Stimulated activated CD4-positive, alpha-beta T cell treated with anti-CD3 and anti-CD28 coated beads, Interleukin-4, amount 100 ng/mL, for 24 hours (primary cell): ENCODE measurements at places on chromosomes 13 and 19.

DNA sequence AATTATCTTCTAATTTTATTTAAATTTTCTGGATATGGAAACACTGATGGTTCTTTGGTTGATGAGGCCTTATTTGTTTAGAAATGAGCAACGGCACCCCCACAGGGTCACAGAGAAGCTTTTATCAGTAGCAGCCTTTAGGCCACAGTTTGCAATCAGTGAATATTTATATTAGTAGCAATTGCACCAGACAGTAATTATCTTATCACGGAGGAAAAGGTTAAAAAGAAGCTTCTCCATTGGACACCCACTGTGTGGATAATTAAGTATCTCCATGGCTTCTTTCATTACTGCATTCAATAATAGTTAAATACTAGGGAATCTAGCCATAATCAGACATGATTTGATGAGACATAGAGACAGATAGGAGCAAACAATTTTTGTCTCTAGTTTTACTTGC lies 2099.2 kb upstream of the PCDH20 start:
- DNase-seq = no peak

DNA sequence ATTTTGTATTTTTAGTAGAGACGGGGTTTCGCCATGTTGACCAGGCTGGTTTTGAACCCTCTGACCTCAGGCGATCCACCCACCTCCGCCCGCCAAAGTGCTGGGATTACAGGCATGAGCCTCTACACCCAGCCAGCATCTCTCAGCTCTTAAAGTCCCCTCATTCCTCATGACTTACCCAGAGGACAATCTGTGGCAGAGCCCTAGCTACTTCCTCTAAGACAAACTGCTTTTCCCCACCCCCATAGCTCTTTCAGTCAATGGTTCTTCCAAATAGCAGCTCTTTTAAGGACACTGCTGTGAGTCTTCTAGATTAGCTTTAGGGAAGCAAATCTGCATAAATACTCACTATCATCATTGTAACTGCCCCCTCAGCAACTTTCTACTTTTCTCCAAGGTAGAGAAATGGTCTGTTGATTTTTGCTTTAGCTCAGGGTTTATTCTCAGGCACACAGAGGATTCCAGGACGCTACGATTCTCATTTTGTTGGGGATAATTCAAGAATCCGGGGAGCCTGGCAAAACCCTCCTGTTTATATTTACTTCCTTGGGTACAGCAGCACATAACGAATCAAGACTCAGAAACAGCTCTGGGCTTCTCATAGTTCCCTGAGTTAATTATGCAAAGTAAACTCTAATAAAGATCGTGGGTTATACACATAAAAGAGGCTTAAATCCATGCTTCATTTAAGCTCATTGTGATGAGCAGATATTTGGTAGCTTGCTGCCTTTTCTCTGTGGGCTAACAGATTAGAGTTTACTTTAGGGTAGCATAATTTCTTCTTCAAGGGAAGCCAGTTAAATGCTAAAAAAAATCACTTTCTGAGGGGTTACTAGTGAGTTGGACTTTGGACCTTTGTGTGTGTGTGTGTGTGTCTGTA lies 357.4 kb downstream of the TDRD3 start:
- DNase-seq = no peak

- no peak for DNase-seq
These were observed 4.5 kb downstream of the SAE1 start for GRCh38 chr19:47135156-47135555.

- no peak for DNase-seq
These were observed 17.3 kb upstream of the SUPT20H start for GRCh38 chr13:37076818-37077217.
